ENCODE measurements at places on chromosomes 2 and 18. TPM values are rescaled to one million over a fixed set of nuclear protein-coding genes. Genes with fewer than 3 reads are reported as not detected.

The MREG gene
- total RNA-seq: 6.5 TPM

The CFAP65 gene
- not detected for total RNA-seq

The RMDN2 gene
- 5.1 TPM for total RNA-seq

The MYOM1 gene
- total RNA-seq: 0.15 TPM

The NFATC1 gene
- 1.9 TPM for total RNA-seq

The BAZ2B gene
- total RNA-seq: 28.9 TPM

The CDK5R2 gene
- under 0.01 TPM for total RNA-seq

The C2orf81 gene
- 1.5 TPM for total RNA-seq

The REG3G gene
- not detected for total RNA-seq

The TMEM169 gene
- 0.29 TPM for total RNA-seq

The SALL3 gene
- total RNA-seq: not detected

The KIF5C gene
- 0.58 TPM for total RNA-seq

The FAM161A gene
- 1.3 TPM for total RNA-seq

The LIPG gene
- total RNA-seq: 0.83 TPM

The IL36B gene
- total RNA-seq: not detected

The DNER gene
- total RNA-seq: 0.44 TPM

The TRMT61B gene
- total RNA-seq: 11.1 TPM

The ELOA2 gene
- not detected for total RNA-seq

The RAB31 gene
- total RNA-seq: 48.9 TPM

The GAREM1 gene
- total RNA-seq: 3.5 TPM

The EGR4 gene
- 0.83 TPM for total RNA-seq

The FBXO48 gene
- total RNA-seq: 0.29 TPM

The SCYGR4 gene
- not detected for total RNA-seq

The MARCHF7 gene
- 151 TPM for total RNA-seq

Data from smooth muscle cell of trachea (primary cell).